Sigmoid colon (tissue), 7 donors: ENCODE measurements at places on chromosomes 2 and 18. TPM values are rescaled to one million over a fixed set of nuclear protein-coding genes. Genes with fewer than 3 reads are reported as not detected.

Gene RESP18
- total RNA-seq = not detected

- DNase-seq = no peak
These were observed 33.1 kb downstream of the DNMT3A start for GRCh38 chr2:25308599-25308998.

Gene LPIN1
- total RNA-seq = 32.9 TPM

Gene LOXL3
- 5.4 TPM for total RNA-seq

GRCh38 chr2:188917632-188918031 is 56.5 kb upstream of the COL3A1 start:
- DNase-seq = no peak

Gene RTKN
- total RNA-seq = 19.1 TPM

Gene SDC1
- 0.36 TPM for total RNA-seq

- no peak for DNase-seq
These were observed 41.4 kb downstream of the RFX8 start for GRCh38 chr2:101433465-101433864.

Gene MYO7B
- total RNA-seq = 3.0 TPM

DNA sequence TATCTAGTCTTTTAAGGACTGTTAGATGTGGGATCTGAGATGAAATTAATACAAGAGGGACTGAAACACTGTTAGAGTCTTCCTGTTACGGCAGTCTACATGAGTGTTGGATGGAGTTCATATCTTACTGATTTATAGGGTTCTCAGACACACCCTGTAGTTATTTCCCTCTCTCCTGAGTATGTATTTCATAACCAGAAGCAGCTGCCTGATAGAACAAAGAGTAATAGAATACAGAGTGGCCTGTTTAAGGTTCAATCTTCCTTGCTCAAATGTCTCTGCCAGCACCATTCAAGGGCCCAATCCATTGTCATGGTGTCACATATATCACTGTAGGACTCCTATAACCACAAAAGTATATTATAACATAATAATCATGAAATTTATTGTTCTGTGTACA is 1229.1 kb upstream of the ACVR2A start:
- no peak for DNase-seq

- DNase-seq = no peak
These were observed 100.2 kb upstream of the MYCN start for GRCh38 chr2:15840148-15840547.

DNA sequence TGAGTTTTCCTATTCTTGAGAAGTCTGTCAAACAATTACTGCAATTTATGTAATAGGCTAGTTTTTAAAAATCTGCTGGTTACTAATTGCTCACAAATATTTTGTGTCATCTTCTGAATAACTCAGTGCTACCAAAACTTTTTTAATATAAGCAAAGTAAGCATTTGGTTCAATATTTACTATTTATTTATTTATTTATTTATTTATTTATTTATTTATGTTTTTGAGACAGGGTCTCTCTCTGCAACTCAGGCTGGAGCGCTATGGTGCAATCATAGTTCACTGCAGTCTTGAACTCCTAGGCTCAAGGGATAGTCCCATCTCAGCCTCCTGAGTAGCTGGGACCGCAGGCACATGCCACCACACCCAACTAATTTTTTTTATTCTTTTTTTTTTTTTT is 60.4 kb upstream of the CDH20 start:
- DNase-seq = no peak

- DNase-seq = no peak
These were observed 3.0 kb upstream of the HS1BP3 start for GRCh38 chr2:20653695-20654534.

Gene ADAM23
- total RNA-seq = 0.99 TPM

Gene BUB1
- 0.81 TPM for total RNA-seq

Gene METTL8
- 42.5 TPM for total RNA-seq

GRCh38 chr18:62365420-62365819 is 40.3 kb downstream of the TNFRSF11A start:
- DNase-seq = no peak

DNA sequence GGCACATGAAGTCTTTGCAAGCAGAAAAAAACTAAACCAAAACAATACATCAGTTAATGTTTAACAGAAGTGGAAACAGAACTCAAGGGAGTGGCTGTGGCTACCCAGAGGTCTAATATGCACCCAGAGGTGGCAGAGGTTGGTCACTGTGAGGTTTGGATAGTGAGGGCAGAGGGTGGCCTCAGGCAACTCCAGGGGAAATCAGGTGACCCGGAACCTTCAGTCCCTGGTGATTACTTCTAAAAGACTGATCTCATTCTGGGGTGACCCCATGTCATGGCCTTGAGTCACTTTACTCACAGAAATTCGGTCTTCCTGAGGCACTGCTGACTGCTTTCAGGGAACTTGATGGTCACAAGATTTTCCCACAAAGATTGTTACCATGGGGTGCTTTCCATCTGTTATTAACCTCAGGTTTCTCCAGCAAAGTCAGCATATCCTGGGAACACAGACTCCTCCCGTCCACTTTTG is 99.4 kb downstream of the TMEM17 start:
- DNase-seq = no peak

Gene UPP2
- not detected for total RNA-seq

GRCh38 chr2:108938077-108938710 is 50.8 kb downstream of the EDAR start:
- DNase-seq = no peak

- DNase-seq = no peak
These were observed 169.7 kb upstream of the NOSTRIN start for GRCh38 chr2:168632709-168633121.

Gene GKN2
- not detected for total RNA-seq

Gene CD28
- 2.9 TPM for total RNA-seq

DNA sequence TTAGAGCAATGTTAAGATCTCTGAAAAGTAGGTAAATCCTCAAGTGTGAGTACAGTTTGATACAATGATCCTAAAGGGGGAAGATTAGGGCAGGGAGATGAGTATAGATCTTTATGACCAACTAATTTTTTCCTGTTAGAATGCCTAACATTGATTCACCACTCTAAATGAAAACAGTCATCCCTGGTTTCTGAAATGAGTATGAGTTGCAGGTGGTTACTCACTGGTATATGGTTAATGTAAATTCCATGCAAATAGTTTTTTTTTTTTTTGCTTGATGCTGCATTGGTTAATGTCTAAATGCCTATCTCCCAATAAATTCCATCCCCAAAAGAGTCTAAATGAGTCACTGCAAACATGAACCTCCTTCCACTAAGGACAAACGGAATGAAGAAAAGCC is 55.0 kb upstream of the SERPINB2 start:
- no peak for DNase-seq

DNA sequence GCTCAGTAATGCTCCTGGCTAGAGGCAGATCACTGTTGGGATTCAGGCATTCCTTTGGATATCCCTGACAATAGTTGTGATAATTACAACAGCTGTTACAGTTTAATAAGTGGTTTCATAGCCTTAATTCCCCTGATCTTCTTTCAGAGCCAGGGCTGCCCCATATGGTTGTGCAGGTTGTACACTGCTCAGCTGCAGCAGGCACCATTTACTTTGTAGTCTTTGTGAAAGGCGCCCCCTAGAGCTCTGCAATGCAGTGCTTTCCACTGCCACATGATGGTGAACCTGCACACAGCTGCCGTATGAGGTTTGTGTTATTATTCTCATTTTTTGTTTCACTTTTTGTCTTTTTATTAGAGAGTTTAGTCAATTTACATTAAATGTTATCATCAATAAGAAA is 239.1 kb downstream of the KCNS3 start:
- DNase-seq = no peak

Gene SMYD1
- 39.6 TPM for total RNA-seq

GRCh38 chr2:33022989-33023727 is 76.4 kb downstream of the LTBP1 start:
- no peak for DNase-seq

DNA sequence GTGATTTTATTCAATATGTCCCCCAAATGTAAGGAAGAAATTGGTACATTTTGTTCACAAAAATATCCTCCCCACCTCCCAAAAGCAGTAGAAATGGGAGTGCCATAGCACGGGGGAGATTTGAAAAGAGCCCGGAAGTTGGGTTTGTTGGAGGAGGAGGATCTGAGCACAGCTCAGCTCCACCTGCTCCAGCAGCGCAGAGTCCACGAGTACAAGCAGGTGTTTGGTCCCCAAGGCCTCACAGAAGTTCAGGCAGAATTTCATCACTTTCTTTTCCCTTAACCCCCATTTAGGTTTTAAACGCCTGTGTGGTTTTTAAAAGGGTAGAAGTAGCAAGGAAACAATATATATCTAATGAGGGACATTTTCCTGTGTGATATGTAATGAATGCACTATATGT is 56.0 kb downstream of the TRAPPC12 start:
- DNase-seq = no peak

Gene IL1A
- total RNA-seq = not detected

DNA sequence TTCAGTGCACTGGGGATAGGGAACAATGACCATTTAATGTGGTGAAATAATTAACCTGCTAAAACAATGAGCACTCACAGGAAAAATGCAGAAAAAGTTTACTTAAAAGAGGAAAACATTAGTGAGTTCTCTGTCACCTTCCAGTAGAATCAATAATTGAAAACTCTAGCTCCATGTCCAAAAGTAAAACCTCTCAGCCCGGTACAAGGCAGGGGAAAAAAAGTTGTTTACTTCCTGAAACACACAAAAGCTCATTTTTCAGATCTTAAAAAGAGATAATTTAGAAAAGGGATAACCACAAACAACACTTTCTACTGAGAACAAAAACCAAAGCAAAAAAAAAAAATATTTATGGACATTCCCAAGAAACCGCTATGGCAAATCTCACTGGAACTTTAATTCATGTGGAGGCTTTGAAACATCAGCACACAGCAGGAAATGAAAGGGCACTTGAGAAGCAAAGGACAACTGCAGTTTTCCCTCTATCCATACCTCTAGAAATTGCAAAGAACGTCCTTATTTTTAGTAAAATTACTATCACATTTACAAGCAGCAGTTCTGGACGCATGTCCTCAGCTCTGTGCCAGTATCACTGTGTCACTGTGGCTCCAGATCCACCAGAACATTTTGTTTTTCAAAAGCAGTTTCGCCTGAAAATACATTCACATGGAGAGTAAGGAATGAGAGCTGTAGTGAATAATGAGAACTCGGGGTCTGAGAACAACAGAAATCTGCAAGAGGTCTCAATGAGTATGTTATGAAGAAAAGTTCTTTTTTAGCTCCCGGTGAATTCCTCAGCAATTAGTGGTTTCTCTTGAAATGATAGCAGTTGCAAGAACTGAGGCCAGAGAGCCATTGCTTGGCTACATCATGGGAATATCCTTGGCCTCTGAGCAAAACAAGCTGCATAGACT is 44.7 kb upstream of the DNAH7 start:
- DNase-seq = no peak

- no peak for DNase-seq
These were observed 172.1 kb downstream of the NEDD4L start for GRCh38 chr18:58216071-58216481.

Gene TIGD1
- 3.0 TPM for total RNA-seq

- no peak for DNase-seq
These were observed 19.1 kb downstream of the EIF2AK3 start for GRCh38 chr2:88608184-88608583.

Gene IGFBP5
- 526 TPM for total RNA-seq

- no peak for DNase-seq
These were observed 266.9 kb upstream of the DSEL start for GRCh38 chr18:67783196-67783946.

DNA sequence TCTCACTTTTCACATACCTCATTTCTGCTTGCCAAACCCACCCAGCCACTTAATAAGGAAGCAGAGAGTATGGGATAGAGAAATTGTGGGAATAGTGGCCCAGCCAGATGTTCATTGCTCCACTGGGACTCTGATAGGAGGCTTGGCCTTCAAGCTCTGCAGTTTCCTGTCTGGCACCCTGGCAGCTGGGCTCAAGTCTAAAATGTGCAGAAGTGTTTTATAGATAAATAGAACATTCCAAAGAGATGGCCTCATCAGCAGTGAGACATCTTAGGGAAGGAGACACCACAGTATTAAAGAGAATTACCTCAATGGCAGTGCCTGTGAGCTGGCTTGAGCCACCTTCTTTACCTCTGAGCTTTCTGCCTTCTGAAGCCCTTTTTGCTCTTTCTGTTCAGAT is 24.7 kb downstream of the COPS7B start:
- DNase-seq = no peak

Gene SETBP1
- 72.4 TPM for total RNA-seq

Gene ANKZF1
- 38.5 TPM for total RNA-seq

DNA sequence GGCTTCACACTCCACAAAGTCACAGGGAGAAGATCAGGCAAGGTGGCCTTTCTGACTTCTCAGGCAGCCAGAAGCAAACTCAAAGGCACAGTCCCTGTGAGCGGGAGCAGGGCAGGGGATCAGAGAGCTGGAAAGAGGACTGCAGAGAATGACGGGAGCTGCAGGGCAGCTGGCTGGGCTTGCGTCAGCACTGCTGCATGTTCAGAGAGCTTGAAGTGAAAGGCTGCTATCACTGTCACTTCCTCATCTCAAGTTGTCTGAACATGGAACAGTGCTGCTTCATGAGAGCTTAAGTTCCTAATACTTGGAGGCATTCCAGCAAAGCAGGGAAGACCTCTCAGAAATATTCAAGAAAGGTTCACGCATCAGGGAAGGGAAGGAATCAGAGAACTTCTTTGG is 20.4 kb downstream of the TGFBRAP1 start:
- DNase-seq = no peak

DNA sequence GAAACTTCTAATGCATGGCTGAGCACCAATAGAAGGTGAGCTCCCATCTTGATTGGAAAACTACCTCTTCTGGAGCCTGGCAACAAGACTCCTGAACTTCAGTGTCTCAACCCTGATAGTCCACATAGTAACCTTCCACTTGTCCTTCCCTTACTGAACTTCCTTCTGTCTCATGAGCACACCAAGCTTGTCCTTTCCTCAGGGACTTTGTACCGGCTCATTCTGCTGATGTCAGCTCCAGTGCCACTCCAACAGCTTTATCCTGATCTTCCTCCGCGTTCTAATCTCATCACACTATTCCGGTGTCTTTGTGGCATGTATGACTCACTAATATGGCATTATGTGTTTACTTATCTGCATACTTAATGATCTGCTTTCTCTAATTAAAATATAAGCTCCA is 862.0 kb upstream of the ID2 start:
- DNase-seq = no peak

Gene FNDC4
- 6.8 TPM for total RNA-seq

Gene NEU4
- total RNA-seq = 0.49 TPM

Gene XIRP2
- total RNA-seq = under 0.01 TPM

Gene PROM2
- 6.1 TPM for total RNA-seq

- DNase-seq = peak; percentile 67
These were observed 819 bp upstream of the NCOA1 start for GRCh38 chr2:24490181-24490689.

Gene EMILIN1
- 333 TPM for total RNA-seq

DNA sequence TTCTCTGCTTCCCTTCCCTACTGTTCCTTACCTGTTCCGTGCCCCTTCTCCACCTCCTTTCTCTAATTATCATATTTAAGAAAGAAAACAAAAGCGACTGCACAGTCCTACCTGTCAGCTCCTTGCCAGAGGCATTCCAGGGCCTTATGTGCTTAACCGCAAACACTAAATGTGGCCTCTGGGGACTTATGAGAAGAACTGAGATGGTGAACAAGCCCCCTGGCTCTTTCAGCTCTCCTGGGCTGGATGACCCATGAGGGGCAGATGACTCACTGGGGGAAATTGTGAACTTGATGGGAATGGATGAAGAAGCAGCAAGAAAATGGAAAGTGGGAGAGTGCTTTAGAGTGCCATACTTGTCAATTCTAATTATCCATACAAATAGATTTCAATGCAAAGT is 106.3 kb upstream of the LYPD1 start:
- DNase-seq = no peak

- DNase-seq = no peak
These were observed 9.5 kb upstream of the SMAD4 start for GRCh38 chr18:51020536-51020935.

Gene MOCOS
- 1.8 TPM for total RNA-seq
